ENCODE measurements at places on chromosomes 16 and 17.

DNA sequence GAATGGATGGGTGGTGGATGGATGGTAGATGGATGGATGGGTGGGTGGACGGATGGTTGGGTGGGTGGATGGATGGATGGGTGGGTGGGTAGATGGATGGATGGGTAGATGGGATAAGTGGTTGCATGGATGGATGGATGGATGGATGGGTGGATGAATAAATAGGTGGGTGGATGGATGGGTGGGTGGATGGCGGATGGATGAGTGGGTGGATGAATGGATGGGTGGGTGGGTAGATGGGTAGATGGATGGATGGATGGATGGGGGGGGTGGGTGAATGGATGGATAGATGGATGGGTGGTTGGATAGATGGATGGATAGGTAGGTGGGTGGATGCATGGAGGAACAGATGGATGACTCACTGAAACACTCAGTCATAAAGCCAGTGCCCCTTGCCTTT is 51.0 kb upstream of the FASN start:
- no peak for DNase-seq

DNA sequence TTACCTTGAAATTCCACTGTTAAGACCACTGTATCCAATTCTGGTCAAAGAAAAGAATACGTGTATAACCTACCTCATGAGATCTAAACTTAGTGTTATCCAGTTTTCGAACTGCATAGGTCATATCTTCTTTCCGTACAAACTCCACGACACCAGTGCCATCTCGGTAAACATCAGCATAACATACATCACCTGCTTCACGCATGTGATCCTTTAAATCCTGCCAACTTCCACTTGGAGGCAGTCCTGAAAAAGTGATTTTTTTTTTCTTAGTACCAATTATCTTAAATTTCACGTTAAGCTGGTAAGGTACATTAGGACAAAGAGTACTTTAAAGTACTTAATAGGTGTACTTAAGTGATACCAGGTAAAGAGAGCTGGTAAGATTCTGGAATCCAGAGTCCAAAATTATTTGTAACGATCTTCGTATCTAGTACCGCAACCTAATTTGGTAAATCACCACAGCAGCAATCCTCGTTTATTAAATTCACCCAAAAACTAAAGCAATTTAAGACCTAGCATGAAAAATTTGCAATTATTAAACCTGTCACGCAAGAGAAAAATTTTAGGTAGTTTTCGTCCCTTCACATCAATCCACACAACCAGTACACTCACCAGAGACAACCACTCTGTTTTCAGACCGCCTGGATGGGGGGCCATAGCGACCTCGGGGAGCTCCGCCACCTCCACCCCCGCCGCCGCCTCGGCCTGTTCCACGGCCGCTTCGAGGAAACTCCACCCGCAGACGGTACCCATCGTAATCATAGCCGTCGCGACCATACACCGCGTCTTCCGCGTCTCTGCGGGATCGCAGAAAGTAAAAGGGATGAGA is 1.1 kb downstream of the SRSF1 start:
- DNase-seq = no peak

- DNase-seq = no peak
These were observed 20.2 kb downstream of the METTL22 start for GRCh38 chr16:8641671-8642070.

DNA sequence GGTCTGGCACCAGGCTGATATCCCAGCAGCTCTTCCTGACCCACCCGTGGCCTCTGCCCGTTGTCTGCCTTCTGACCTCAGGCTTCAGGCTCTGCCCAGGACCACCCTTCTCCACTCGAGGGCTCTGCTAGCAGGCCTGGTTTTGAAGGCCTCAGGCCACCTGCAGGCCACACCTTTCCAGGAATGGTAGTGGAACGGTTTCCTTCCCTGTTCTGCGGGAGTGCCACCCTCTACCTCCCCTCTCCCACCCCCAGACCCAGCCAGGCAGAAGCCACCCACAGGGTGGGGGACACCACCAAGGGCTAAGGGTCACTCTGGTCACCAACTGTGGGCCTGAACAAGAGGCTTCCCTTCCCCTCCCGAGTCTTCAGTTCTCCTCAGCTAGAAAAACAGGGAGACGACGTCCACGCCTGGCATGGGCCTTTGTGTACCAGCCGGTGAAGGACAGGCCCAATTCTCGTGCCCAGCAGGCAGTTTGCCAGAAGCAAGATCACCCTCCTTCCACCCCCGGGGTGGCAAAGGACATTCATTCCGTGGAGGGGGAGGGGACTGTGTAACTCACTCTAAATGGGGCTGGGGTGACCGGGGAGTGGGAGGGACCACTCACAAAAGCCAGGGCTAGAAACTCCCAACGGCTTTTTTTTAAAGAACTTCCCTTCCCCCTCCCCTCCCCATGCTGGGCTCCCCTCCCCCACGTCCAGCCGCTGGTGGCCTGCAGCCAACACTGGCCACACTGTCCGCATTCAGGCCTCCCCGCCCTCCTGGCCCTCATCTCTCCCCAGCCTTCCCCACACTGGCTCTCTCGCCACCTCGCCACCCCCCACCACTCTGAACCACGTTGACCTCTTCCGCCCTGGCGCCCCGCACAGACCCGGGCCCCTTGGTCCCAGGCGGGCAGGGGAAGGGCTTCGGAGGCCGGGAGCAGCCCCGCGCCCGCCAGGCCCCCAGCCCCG is 7.7 kb downstream of the CBX4 start:
- no peak for DNase-seq

- DNase-seq = no peak
These were observed 9.1 kb downstream of the FLCN start for GRCh38 chr17:17227608-17228520.

GRCh38 chr16:55949518-55949917 is 74.3 kb upstream of the CES5A start:
- DNase-seq = no peak

DNA sequence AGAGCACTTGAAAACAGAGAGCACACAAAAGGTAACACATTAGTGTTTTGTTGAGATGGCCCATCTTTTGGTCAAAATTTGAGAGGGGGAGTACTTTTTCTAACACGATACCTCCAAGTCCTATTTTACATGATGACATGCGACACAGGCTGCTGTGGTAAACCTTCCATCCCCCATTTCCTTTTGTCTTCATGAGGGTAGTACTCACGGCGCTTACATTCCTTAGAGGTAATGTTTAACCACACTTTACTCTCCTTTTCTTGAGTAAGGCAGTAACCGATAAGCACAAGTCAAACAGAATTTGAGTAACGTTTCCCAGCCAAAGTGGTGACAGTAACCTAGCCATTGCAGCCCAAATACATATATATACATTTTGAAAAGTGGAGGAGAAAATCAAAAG is 35.8 kb upstream of the PITPNM3 start:
- DNase-seq = no peak

DNA sequence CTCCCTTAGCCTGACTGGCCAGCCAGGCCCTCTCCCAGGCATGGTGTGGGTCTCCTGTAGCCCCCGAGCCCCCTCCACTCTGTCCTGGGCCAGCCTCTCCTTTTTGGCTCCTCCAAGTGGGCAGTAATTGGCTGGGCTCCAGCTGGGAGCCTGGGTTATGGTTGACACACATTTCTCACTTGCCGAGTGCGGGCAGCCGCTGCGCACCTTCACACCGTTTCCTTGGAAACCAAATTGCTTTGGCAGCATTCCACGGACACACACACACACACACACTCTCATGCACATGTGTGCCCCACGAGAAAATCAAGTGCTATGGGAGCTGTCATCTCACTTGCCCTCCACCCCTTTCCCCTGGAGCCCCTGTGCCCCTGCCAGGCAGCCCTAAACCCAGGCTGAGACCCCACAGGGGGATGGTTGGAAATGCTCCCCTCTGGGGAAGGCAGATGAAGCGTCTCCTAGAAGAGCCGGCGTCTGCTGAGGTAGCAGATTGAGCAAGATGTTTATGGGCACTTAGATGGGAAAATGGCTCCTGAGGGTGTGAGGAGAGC is 402.7 kb upstream of the TNRC6C start:
- DNase-seq = no peak

DNA sequence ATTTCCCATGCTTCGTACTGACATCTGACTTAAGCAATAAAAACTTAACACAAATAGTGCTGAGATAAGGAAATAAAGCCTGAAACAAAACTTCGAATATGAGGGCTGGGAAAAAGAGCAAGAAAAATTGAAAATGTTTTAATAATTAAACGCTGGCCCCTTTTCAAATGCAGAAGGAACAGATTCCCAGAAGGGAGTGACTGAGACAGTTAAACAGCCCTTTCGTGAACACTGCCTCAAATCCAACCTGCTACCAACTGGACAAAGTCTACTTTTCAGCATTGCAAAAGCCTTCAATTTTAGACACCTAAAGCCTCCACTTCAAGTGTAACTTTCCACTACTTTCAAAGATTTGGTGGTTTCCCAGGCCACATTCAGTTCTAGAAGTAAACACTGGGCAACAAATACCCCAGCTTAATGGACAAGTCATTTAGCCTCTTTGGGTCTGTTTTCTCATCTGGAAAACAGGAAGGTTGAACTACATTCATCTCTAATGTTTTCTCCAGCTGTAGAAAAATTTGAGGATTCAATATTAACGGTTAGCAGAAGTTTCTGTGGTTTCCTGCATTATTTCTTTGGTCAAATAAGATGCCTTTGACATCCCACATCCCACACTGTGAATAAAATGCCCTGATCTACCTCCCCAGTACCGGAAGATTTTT is 11.8 kb downstream of the RFFL start:
- no peak for DNase-seq

DNA sequence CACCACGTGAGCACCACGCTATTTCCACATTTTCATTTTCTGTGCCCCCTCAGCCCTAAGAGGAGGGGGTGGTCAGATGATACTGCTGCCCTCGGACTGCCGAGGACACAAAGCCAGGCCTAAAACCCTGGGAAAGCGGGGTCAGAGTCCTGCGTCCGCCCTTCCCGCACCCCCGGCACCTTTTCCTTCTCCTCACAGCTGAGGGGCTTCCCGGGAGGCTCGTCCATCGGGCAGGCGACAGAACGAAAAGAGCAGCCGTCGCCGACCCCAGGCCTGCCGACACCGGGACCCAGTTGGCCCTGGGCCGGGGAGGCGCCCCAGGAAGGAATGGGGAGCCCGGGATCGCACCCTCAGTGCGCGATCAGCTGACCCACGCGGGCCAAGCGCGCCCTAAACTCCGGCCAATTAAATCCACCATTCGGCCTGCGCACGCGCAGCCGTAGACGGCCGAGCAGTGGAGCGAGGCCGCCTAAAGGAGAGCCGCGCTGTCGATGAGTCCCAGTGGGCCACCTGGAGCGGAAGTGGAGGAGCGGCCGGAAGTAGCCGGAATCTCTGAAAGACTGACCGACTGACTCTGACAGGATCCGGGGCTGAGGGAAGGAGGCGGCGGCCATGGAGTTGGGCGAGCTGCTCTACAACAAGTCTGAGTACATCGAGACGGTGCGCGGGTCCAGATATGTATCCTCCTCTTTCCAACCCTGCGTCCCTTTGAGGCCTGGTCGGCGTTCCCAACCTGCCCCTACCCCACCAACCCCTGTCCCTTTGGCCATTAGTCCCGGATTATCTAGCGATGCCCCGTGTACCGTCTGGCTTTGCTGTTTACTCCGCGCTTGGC is at the start of the genes DCTN5 and PALB2:
Gene DCTN5 (plus strand): TSS at position 536 of the 835 bp plus-strand sequence. CDS start 77 bp downstream, at position 613.
Gene PALB2 (minus strand): TSS at position 380 of the 835 bp plus-strand sequence. CDS start 153 bp downstream, at position 227.
- DNase-seq = peak; percentile 86

DNA sequence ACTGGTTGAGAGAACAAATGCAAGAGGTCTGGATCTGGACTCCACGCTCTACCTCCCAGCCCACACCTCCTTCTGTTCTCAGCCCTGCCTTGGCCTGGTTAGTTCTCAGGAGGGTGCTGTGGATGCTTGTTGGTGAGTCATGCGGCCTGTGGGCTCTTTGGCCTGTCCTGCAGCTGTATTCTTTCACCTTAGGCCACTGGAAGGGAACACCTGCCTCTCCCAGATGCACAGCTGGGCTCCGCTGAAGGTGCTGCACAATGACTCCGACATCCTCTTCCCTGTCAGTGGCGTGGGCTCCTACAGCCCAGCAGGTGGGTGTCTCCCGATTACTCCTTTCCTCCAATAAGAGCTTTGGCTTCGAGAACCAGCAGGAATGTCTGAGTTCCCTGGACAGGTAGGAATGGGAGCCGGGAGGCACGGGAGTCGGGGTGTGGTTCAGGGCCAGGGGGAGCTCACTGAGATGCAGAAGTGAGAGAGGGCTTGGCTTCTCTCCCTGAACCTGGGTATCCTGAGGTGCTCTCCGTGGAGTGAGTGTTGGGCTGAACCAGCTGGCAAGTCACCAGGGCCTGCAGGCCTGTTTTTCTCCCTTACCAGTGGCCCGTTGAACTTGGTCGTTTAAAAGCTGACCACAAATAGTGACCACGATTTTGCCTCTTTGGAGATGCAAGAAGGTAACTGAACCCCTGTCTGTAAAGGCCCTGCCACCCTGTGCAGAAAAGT is 85.0 kb downstream of the SNX29 start:
- no peak for DNase-seq

- no peak for DNase-seq
These were observed 1.8 kb downstream of the HMOX2 start for GRCh38 chr16:4477966-4478365.

- no peak for DNase-seq
These were observed 128.7 kb downstream of the CHD9 start for GRCh38 chr16:53183442-53183841.

DNA sequence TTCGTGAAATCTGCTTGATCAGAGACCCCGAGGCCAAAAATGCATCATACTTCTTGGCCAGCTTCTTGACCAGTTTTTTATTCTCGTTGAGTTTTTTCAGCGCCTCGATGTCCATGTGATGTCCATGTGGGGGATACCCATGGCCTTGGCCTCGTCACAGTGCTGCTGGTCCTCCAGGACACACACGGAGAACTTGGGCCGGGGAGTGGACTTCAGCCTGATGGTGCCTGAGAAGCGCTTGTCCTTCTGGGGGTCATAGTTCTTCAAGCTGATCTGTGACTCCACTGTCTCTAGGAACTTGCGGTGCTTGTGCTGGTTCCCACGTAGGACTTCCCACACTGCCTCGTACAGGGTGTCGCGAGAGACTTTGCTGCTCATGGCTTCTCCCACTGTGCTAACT is 16.7 kb downstream of the COX4I1 start:
- DNase-seq = no peak

DNA sequence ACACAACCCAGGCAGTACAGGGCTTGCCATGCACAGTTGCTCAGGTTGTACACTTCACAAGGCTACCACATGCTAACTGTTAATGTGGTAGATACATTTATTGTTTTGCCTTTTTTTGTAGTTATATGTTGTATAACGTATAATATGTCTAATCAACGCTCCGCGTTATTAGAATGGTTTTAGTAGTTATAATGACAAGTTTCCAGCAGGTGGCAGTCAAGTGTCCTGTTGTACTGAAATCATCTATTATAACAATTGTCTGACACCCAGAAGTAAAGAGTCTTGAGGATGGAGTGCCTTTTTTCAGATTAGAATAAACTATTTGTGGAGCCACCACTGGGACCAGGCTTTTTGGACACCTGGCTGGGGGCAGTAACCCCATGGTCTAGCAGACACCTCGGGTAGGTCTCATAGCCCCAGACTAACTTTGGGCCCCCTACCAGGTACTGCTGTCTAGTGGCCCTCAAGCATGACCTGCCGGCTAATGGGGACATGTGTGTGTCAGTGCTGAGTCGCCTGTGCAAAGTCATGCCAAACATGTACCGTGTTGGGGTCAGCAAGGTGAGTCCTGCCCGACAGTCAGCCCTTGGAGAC is 32.8 kb downstream of the MYO15A start:
- peak; percentile 25 for DNase-seq

GRCh38 chr17:9971991-9972390 is 66.9 kb upstream of the RCVRN start:
- no peak for DNase-seq
